ENCODE measurements at places on chromosomes 3 and 15.

- DNase-seq: no peak
These were observed 15.4 kb downstream of the EDC3 start for GRCh38 chr15:74680456-74680855.

DNA sequence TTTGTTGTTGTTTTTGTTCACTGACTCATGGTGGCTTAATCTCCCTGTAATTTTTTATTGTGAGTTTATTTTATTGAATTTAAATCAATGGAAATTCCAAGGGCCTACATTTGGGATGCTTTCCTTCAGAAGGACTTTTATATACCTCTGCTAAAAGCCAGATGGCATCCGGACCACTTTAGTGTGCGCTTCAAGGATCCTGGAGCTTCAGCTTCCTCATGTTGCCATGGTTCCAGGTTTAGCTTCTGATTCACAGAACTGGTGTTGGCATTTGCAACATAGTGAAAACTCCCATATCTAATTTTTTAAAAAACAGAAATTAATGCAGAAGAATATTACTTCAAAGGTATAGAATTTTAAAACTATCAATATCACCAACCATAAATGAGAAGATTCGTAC, 8.5 kb upstream of the HACD2 start:
- DNase-seq: no peak

DNA sequence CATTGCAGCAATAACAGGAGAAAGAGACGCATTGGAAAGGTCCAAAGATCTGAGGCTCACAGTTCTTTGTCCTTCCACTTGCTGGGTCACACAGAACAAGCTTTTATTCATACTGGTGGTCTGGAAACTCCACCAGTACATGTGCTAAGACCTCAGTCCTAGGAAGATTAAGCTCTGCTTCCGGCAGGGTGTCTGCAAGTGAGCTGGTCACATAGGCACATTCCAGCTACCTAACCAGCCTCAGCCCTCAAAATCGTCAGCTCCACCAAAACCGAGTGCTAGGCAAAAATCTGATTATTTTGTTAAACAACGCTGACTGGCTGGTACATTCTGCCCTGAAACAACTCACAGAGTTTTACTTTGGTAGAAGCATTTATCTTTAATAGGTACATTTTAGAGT, 2.2 kb downstream of the ZBED2 start:
- no peak for DNase-seq

GRCh38 chr3:131110087-131110486, 83.4 kb downstream of the NEK11 start:
- no peak for DNase-seq

DNA sequence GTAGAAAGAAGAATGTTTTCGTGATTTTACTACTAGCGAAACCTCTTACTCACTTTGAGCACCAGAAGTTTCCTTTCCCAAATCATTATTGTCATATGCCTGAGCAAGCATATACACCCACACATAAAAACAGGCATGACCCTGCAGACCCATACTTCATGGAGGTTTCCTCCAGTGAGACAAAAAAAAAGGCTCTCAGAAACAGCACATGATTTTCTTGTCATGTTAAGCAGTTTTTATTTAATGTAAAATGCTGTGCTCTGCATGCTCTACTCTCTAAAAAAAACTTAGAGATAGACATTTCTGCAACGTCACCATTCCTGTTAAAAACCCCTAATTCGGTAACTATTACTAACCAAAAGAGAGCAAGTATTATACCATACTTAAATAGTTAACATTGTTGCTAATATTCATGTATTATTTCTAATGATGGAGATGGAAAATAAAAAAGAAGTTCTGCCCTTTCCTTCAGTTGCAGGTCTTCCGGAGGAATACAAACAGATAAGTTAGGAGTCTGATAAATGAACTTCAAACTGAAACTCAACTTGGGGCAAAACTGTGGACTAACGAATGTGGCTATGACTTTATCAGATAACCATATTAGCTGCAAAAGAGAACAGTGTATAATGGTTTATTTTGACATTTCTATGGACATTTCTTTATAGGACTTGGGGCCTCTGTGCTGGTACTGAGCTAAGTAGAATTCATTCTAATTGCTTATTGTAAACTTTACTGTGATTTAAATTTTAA, 15.9 kb downstream of the CD200R1 start:
- no peak for DNase-seq

- no peak for DNase-seq
These were observed 934.3 kb downstream of the NTRK3 start for GRCh38 chr15:87322265-87322664.

GRCh38 chr15:39556461-39556860, 24.4 kb upstream of the THBS1 start:
- DNase-seq: no peak

DNA sequence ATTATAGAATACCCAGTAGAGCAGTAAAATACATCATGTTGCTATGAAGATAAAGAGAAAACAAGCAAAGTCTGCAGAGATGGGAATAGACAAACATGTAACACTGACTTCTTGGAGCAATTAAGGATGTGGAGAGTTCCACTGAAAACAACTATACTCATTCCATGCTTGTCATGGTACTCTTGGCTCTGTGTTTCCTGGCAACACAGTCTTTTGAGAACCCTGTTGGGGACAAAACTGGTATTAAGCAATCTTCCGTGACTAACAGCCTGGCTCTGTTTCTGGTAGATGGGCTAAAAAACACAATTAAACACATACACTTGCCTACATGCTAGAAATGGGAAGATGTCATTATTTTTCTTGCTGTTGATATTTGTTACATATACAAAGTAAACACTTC, 1212.3 kb upstream of the GBE1 start:
- DNase-seq: no peak

- DNase-seq: peak; percentile 57
These were observed 30.2 kb upstream of the ZNF609 start for GRCh38 chr15:64430000-64430735.
